ENCODE measurements at places on chromosomes 4 and X. TPM values are rescaled to one million over a fixed set of nuclear protein-coding genes. Genes with fewer than 3 reads are reported as not detected.

STOX2 gene
- total RNA-seq: 3.1 TPM

IBSP gene
- total RNA-seq: not detected

USP26 gene
- not detected for total RNA-seq

IL9R gene
- total RNA-seq: 0.08 TPM

SMIM10 gene
- not detected for total RNA-seq

ZCCHC18 gene
- total RNA-seq: 0.02 TPM

DRD5 gene
- not detected for total RNA-seq

WWC2 gene
- 18.9 TPM for total RNA-seq

HSPA4L gene
- 7.8 TPM for total RNA-seq

CCDC110 gene
- not detected for total RNA-seq

PHOX2B gene
- total RNA-seq: 0.02 TPM

Data from A549 treated with dexamethasone at 1 μM for 4 hours (cell line).